ENCODE measurements at places on chromosomes 11 and 22. TPM values are rescaled to one million over a fixed set of nuclear protein-coding genes. Genes with fewer than 3 reads are reported as not detected.

Gene OMP
- not detected for total RNA-seq

Gene TSGA10IP
- total RNA-seq, result 4.1 TPM

DNA sequence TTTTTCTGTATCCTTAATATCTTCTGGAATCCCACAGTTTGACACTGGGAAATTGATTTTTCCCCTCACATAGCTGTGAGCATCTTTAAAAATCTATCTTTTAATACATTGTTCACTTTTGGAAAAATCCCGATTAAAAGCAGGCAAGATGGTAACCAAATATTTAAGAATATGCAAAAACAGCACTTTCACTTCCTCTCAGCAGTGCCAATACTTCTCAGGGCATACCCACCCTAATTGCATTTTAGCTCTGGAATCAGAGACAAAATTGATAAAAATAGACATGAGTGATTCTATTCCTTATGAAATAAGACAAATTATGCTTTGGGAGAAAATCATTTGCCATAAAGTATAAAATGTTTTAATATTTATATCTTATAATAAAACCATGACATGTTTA is 168.5 kb upstream of the CCDC90B start:
- no peak for DNase-seq

- DNase-seq, result no peak
Observed at GRCh38 chr11:113991718-113992458, 17.0 kb downstream of the HTR3A start.

DNA sequence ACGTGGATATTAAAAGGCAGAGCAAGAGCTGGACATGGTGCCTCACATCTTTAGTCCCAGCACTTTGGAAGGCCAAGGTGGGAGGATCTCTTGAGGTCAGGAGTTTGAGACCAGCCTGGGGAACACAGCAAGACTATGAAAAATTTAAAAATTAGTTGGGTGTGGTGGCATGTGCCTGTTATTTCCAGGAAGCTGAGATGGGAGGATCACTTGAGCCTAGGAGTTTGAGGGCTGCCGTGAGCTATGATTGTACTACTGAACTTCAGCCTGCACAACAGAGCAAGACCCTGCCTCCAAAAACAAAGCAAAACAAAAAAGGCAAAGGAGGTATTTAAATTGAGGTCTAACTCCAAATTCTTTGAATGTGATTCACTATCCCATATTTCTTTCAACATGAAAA is 23.5 kb downstream of the RDX start:
- DNase-seq, result no peak

DNA sequence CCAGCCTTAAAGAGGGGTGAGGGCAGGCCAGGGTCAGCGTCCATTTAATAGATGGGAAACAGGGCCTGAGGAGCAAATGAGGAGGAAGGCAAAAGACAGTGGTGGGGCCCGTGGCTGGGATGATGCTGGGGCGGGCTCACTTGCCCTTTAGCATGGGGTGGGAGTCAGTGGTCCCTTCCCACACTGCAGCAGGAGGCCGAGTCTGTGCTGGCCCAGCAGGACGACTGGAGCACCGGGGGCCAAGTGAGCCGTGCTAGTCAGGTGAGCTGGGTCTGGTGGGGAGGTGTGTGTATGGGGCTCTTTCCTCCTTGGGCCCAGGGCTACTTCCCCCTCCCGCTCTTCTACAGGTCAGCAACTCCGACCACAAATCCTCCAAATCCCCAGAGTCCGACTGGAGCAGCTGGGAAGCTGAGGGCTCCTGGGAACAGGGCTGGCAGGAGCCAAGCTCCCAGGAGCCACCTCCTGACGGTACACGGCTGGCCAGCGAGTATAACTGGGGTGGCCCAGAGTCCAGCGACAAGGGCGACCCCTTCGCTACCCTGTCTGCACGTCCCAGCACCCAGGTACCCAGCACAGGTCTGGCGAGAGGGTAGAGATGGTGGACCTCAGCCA is 12.8 kb downstream of the SCYL1 start:
- DNase-seq, result no peak
